ENCODE measurements at places on chromosomes 5 and 9. TPM values are rescaled to one million over a fixed set of nuclear protein-coding genes. Genes with fewer than 3 reads are reported as not detected.

DNA sequence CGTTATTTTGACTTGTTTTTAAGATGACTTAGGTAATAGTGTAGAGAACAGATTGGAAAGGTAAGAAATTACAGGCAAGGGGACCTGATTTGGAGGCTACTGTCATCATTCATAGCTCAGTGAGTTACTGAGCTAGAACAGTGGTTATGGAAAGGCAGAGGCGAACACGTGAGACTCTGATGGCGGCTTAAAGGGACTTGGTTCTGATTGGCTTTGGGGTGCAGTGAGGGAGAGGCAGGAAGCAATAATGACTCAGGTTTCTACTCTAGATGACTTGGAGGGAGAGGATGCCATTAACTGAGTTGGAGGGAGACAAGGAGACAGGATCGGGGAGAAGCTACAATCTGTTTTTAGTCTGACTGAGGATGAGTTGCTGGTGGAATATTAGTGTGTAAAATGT, 3.0 kb downstream of the F2RL2 start:
- no peak for DNase-seq

DNA sequence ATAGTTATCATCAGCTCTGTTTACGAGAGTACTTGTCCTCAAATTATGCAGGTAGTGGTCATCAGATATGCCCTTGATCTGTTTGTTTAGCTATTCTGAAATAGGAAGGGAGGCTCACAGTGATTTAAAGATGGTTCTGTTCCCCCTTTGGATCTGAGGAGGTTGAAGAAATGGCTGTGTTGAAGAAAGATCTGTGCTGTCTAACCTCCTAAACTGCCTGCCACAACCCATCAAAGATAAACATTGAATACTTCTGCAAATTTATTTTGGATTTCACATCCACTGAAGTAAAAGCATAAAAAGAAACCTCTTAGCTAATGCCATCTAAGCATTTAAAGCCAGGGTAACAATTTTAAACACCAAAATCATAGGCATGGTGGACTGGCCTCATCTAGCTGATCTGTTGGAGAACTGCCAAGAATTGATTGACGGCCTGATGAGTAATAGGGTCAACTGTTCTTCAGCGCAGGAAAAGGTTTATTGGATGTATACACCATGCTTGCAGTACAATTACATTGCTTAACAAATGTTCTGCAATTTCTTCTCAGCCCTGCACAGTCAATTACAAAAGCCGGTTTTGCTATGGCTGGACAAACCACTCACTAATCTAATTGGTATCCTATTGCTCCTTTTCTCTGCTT, 97.6 kb downstream of the SEMA6A start:
- no peak for DNase-seq

DNA sequence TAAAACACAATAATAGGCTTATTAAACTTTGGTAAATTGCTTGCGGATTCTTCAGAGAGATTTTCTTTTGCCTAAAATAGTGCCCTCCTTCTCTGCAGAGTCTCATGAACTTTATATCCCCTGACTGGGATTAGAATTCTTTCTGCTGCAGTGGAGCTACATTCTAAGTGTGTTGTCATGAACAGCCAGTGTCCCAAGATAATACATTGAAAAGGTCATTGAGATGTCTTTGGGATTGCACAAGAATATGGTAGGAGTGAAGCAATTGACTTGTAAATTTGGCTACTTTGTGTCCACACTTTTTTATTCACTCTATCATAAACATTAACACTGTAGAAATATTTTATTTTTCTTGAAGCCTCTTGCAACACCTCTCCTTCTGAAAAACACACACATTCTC, 604.5 kb downstream of the GABRG2 start:
- DNase-seq = no peak

C5orf58 gene
- total RNA-seq = not detected

SUSD3 gene
- total RNA-seq = not detected

DNA sequence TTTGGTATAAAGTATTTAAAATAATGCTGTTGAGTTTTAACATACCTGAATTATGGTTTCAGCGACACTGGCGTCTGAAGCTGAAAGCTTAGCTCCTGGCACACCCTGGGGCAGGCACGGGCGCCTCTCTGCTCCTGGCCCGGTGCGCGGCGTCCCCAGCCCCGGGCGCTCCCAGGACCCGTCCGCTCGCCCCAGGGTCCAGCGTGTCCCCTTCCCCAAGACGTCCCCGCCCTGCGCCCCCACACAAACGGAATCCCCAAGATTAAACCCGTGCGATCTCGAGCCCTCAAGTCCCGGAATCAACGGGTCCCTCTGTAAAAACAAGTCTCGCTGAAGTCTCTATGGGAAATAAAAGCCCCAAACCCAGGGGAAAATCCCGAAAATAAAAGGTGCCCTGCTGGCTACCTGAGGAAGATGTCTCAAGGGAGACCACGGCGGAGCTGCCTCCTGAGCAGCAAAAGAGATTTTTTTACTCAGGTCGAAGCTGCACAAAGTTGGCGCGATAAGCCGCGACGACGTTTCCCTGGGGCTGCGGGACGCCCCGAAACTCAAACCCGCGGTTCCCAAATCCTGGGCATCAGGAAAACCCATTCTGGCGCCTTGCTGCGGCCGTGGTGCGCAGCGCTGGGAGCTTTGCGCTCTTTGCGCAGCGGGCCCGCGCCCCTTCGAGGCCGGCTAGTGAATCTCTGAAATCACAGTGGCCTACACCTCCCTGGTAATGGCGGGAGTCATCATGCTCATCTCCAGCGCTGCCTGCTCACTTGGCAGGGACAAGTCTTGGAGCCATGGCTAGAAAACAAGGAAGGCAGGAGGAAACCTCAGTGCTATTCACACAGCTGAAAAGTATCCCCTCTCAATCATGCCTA, 6.3 kb upstream of the IFNA8 start:
- no peak for DNase-seq

DNA sequence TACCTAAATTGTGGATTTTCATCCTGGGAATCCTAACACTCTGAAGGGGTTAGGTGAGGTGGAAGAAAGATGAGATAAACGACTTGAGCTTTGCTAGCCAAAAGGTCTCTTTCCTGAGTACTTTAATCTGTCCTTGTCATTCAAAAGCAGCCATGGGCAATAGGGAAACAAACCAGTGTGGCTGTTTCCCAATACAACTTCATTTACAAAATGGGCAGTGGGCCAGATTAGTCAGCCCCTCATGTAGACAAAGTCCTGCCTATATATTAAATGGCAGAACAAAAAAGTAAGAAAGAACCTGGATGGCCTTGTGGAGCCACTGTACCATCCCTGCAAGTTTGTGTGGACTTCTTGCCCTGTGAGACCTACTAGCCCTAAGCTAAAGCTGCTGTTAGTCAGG, 51.0 kb upstream of the NFIL3 start:
- no peak for DNase-seq

C1QTNF3 gene
- 10.5 TPM for total RNA-seq

FAXDC2 gene
- total RNA-seq = 7.8 TPM

- no peak for DNase-seq
Measured at GRCh38 chr5:14571901-14572300, 9.7 kb upstream of the OTULINL start.
